Fibroblast of skin of abdomen (primary cell): ENCODE measurements at places on chromosomes 5 and 9.

GRCh38 chr9:69816735-69817134, 3.9 kb upstream of the CFAP95 start:
- DNase-seq = no peak

- DNase-seq = no peak
These were observed 170.0 kb downstream of the FGF18 start for GRCh38 chr5:171589461-171589860.

DNA sequence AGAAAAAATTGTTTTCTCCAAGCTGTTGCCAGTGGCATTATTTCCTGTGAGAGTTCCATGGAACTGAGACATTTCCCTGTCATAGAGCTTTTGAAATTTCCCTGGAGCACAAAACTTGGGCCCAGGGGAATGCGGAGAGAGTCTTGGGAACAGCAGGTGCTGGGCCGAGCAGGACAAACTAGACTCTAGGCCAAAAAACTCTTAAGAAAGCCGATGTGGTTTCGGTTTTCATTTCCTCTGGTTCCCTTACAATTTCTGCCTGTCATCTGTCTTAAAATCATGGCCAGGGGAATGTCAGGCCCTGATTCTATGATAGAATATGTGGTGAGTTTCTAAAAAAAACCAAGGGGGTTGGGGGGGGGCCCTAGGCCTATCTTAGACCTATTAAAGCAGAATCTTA, 4.6 kb downstream of the SLC35A4 start:
- no peak for DNase-seq

DNA sequence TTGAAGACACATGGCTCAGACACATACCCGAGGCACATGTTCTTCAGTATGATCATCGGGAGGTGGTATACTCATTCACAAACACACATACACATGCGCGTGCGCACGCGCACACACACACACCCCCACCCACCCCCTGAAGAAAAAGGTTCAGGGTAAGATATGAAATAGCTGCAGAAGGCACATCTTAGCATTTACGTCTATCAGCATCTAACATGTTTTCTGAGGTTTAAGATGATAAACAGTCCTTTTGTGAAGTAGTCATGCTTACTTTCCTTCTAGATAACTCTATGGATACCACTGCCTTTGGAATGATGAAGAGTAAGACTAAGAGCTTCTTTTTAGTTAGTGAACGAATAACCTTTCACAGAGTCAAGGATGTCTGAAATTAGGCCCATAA, 105.1 kb upstream of the GNA14 start:
- DNase-seq = no peak

DNA sequence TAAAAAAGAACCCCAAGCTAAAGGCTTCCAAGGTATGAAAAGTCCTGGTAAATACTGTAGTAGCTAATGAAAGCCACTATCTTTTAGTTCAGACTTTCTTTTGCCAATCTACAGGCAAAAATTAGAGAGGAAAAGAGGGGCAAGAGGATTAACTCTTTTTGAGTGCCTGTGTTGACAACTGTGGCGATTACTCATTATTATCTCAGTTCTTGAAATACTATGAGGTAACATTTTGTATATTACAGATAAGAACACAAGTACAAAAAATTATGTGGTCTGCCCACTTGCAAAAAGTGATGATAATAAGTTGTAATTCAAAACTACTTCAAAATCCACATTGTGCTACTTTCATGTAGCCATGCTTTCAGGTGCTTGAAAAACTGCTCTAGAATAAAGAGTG, 144.0 kb downstream of the DTWD2 start:
- no peak for DNase-seq

GRCh38 chr5:172115541-172115982, 72.5 kb downstream of the STK10 start:
- no peak for DNase-seq

- no peak for DNase-seq
These were observed 10.2 kb upstream of the TMEM171 start for GRCh38 chr5:73110190-73110589.

DNA sequence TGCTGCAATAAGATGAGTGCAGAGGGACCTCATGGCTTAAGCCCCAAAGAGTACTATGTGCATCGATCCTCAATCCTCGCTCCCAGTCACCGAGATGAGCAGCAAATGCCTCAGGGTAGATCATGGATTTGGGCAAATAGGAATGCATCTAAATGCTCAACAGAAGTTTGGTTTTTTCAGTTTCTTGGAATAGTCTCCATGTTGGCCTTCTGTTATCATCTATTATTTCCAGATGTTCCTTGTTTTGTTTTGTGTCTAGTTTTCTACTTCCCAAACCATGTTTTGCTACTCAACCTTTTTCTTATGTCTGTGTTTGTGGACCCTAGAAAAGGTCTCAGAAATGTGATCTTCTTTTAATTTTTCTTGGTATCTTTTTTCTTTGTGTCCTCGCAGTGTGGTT, 43.5 kb upstream of the RASGRF2 start:
- DNase-seq = no peak

DNA sequence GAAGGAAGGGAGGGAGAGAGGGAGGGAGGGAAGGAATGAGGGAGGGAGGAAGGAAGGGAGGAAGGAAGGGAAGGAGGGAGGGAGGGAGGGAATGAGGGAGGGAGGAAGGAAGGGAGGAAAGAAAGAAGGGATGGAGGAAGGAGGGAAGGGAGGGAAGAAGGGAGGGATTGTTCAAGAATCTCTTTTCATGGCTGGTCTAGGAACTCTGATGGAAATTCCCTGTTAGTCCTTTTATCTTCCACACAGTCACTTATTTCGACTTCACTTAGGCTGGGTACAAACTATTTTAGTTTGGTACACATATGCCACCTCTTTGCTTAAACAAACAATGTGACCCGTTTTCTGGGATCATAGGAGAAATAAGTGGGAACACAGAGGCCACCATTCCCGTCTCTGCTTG, 435.6 kb upstream of the WWC1 start:
- no peak for DNase-seq

- no peak for DNase-seq
These were observed 120.5 kb downstream of the SNX18 start for GRCh38 chr5:54638106-54638505.

- no peak for DNase-seq
These were observed 19.4 kb upstream of the GRPEL2 start for GRCh38 chr5:149325894-149326293.

- no peak for DNase-seq
These were observed 6.4 kb downstream of the NDUFS6 start for GRCh38 chr5:1807451-1808185.

- DNase-seq = peak; percentile 67
These were observed 219.6 kb downstream of the PLK2 start for GRCh38 chr5:58240322-58240721.

- no peak for DNase-seq
These were observed 3.0 kb upstream of the ACER2 start for GRCh38 chr9:19405771-19406170.
